ENCODE measurements at places on chromosomes 6 and 20. TPM values are rescaled to one million over a fixed set of nuclear protein-coding genes. Genes with fewer than 3 reads are reported as not detected.

The SMLR1 gene
- total RNA-seq: 104 TPM

The ENPP3 gene
- 23.9 TPM for total RNA-seq

DNA sequence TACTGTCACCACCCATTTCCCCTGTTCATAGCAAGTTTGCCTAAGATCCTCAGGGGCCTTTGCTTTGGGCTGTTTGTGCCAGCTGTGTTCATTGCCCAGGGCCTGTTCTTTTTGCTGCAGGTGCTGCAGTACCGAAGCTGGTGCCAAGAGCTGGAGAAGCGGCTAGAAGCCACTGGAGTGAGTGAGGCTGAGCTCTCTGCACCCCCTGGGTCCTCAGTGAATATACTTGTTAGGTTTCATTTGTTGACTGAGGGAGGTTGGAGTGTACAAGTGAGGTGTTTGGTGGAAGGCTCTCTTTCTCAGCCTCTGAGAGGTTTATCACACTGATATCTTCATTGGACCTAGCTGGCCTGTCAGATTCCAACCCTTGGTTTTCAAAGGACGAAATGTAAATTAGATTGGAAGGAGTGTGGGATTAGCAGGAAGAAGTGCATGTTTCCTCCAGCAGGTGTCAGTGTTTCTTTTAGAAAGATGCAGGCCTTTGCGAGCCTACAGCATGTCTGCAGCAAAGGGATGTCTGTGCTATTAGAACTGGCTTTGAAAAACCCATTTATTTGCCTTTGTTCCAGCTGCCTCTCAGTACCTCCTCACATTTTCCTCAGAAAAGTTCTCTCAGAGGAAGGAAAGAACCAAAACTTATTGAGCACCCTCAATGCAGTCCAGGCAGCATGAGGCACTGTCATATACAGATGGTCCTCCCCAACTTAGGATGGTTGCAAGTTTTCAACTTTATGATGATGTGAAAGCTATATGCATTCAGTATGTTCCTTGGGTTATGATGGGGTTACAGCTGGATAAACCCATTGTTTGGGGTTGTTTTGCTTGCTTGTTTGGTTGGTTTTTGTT lies 8.3 kb downstream of the CEP250 start:
- H3K27ac ChIP-seq: peak overlapping the region; percentile 14
- H3K4me3 ChIP-seq: no peak overlapping the region
- DNase-seq: peak; percentile 84
- H3K27me3 ChIP-seq: no peaks in the 10 kb centered on the region
- H3K36me3 ChIP-seq: peaks cover 30% of the 10 kb centered on the region

The ZC2HC1B gene
- total RNA-seq: not detected

GRCh38 chr6:167130712-167131684 lies 8.1 kb downstream of the CCR6 start:
- DNase-seq: peak; percentile 89
- peaks cover 7% of the 10 kb centered on the region for H3K36me3 ChIP-seq
- no peak overlapping the region for H3K4me3 ChIP-seq
- no peaks in the 10 kb centered on the region for H3K27me3 ChIP-seq

DNA sequence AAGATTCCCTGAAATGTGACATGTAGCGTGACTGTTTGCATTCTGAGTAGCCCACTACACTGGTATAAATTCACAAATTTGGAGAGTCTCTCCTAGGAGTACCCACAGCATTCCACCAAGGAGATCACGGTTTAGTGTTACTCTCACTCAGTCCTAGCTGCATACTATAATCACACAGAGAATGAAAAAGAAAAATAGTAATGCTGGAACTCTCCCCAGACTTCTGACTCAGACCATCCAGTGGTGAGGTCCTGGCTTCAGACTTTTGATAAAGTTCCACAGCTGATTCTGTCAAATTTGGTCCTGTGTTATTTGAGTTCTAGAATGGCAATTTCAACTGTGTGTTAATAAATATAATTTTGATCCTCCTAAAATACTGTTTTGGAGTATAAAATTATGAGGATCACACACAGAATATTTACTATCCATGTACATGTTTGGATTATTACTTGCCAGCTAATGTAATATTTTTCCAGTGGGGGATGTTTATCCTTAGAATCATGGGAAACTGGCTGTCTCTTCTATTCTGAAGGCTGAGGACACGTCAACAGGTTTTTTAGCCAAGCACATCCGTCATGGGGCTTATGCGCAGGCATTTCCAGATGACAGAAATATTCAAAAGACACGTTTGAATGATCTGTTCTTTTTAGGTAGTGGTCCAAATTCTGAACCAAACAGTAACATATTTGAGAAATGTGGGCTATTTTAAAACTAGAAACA lies 5.1 kb upstream of the KIAA0408 start:
- no peak overlapping the region for H3K27ac ChIP-seq
- no peaks in the 10 kb centered on the region for H3K36me3 ChIP-seq
- no peaks in the 10 kb centered on the region for H3K4me1 ChIP-seq
- H3K27me3 ChIP-seq: no peaks in the 10 kb centered on the region

The MOXD1 gene
- total RNA-seq: not detected

GRCh38 chr20:63846128-63846771 lies 15.0 kb upstream of the ABHD16B start:
- peak overlapping the region; percentile 43 for H3K4me3 ChIP-seq
- H3K36me3 ChIP-seq: no peaks in the 10 kb centered on the region
- peaks cover 41% of the 10 kb centered on the region for H3K4me1 ChIP-seq
- no peak overlapping the region for H3K27ac ChIP-seq
- DNase-seq: peak; percentile 75

DNA sequence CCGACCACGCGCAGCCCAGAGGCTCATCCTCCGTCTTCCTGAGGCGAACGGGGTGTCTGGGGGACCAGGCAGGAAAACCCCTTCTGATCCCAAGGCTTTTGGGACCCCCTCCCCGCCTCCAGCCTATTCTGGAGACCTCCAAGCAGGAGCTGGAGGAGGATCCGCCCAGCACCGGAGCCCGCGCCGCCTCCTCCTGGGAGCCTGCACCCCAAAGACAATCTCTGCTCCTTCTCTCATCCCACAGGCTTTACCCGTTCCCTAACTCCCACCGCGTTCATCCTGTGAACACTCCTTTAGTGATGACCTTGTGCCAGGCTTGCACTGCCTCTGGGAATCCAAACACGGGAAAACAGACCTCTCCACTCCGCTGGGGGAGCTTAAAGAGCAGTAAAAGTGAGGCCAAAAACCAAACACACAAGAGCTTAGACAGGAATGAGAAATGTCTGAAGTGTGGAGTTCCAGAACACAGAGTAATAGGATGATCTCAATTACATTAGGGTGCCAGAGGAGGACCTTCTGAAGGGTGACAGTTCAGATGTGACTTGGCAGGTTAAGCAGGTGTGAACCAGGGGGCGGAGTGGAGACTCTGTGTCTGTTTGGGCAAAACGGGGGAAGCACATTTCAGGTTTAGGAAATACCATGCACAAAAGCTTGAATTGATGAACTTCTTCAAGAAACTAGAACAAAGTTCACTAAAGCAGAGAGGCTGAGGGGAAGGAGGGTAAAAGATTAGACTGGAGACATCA lies 7.6 kb downstream of the HLA-DRB5 start:
- H3K27me3 ChIP-seq: 0 out of 2 replicates have a peak, but pooled peaks cover 2% of the 10 kb centered on the region
- H3K4me1 ChIP-seq: no peaks in the 10 kb centered on the region
- no peak overlapping the region for H3K27ac ChIP-seq
- DNase-seq: no peak

DNA sequence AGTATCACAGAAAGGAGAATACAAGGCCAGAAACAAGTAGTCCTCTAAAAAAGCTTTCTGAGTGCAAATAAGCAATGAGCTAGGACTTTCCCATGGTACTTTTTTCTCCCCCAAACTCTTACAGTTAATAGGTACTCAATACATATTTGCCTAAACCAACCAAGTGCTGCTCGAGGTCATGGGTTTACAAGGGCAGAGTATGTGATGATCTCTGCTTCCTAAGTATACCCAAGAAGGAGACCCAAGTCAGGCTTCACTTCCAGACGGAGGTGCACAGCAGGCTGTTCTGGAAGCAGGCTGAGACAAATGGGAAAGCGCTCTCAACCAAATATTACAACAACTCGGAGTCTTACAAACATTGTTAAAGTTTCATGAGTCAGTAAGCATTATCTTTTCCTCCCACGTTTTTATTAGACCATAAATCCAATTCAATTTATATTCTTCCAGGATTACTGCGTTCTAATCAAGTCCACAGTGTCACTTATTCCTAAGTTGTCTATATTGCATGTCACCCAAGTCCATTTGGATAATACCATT lies 8.1 kb downstream of the FYN start:
- peaks cover 11% of the 10 kb centered on the region for H3K4me1 ChIP-seq
- H3K27me3 ChIP-seq: no peaks in the 10 kb centered on the region
- DNase-seq: no peak
- H3K27ac ChIP-seq: no peak overlapping the region

DNA sequence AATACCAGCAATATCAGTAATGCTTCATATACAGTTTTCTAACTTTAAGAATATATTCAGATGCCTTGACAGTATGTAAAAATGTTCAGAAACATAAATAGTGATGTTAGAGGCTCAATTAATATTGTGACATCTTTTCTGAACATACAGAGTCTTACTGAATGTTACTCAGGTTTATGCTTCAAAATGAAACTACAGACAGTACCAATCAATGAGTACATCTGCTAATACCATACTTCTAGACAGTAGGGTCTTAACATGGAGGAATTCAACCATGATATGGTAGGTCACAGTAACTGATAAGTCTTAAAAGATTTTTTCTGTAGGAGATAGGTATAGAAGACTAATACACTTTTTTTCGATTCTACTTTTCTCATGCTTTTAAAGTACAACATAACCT lies 8.3 kb downstream of the GCLC start:
- H3K27me3 ChIP-seq: no peaks in the 10 kb centered on the region
- no peak overlapping the region for H3K4me3 ChIP-seq
- H3K36me3 ChIP-seq: peaks cover 22% of the 10 kb centered on the region
- no peak overlapping the region for H3K27ac ChIP-seq

The CST3 gene
- total RNA-seq: 690 TPM

GRCh38 chr6:81475646-81476045 lies 276.8 kb downstream of the TENT5A start:
- DNase-seq: no peak
- H3K4me1 ChIP-seq: no peaks in the 10 kb centered on the region
- no peaks in the 10 kb centered on the region for H3K36me3 ChIP-seq
- H3K27ac ChIP-seq: no peak overlapping the region
- H3K4me3 ChIP-seq: no peak overlapping the region

All from HepG2 (cell line).